ENCODE measurements at places on chromosomes 6 and 20. TPM values are rescaled to one million over a fixed set of nuclear protein-coding genes. Genes with fewer than 3 reads are reported as not detected.
A peak's percentile ranks its signal among the peaks of the same experiment; 100 is the strongest.

GRCh38 chr6:6131492-6132109 lies 124.9 kb upstream of the NRN1 start:
- no peaks in the 10 kb centered on the region for H3K4me1 ChIP-seq
- no peak overlapping the region for H3K4me3 ChIP-seq
- no peaks in the 10 kb centered on the region for H3K36me3 ChIP-seq
- peak; percentile 9 for DNase-seq
- H3K27me3 ChIP-seq = peaks cover 3% of the 10 kb centered on the region

DNA sequence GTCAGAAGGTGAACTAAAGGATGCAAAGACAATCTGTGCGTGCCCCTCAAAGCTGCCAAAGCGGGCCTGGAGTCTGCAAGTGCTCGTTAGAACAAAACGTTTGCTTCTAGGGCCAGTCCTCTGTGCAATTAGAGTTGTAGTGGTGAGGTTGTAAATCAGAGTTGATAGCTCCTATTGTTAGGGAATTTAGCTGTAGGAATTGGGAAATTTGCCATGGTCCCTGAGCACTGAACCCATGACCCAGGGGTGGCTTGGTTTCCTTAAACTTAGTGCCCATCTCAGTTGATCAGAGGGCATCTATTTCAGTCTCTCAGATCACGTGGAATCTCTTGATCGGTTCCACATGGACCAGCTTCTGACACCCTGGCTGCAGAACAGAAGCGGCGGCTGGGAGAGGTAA lies 18.8 kb upstream of the RPS6KA2 start:
- H3K36me3 ChIP-seq = no peaks in the 10 kb centered on the region
- no peak for DNase-seq
- H3K4me1 ChIP-seq = no peaks in the 10 kb centered on the region

- H3K27ac ChIP-seq = peak overlapping the region; percentile 97
- no peaks in the 10 kb centered on the region for H3K27me3 ChIP-seq
- DNase-seq = peak; percentile 59
- peaks cover 86% of the 10 kb centered on the region for H3K4me1 ChIP-seq
These were observed 5.6 kb downstream of the SMIM29 start for GRCh38 chr6:34243131-34243771.

- no peak for DNase-seq
- H3K27ac ChIP-seq = no peak overlapping the region
- peaks cover 12% of the 10 kb centered on the region for H3K27me3 ChIP-seq
- H3K4me3 ChIP-seq = no peak overlapping the region
These were observed 60.3 kb downstream of the BMP6 start for GRCh38 chr6:7786214-7786661.

DNA sequence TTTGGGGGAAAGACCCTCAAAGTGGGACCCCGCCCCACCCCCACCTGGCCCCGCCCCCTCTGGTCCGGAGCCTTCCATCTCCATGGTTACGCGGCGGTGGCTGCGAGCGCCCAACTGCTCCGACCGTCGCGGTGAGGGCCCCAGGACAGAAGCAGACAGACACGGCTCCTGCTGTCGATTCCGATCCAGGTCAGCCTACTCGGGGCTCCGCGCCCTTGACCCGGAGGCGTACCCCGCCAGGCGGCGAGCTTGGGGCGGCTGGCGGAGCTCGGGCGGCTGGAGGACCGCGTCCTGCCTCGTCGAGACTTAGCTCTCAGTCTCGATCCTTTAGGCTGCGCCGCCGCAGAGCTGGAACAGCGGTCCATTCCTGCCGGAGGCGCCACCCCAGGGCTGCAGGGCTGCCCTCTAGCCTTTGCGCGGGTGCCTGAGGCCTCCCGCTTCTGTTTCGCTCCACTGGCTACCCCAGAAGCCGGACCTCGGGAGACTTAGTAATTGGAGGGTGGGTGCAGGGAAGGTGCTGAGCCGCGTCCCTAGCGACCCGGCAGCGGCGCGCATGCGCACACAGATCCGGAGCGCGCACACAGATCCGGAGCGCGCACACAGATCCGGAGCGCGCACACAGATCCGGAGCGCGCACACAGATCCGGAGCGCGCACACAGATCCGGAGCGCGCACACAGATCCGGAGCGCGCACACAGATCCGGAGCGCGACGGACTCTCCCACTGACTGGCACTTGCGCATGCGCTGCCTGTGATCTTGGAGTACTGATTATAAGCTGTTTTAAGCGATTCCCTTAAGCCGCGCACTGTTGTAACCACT lies at the start of gene CFAP206:
Gene CFAP206, plus strand, starts transcription at position 72 of the 820 bp plus-strand sequence. CDS start 1,868 bp downstream, outside the sequence.
- H3K4me3 ChIP-seq = peak within 1 kb of the TSS; percentile 80
- DNase-seq = peak; percentile 84
- peaks cover 4% of the 10 kb centered on the region for H3K4me1 ChIP-seq
- H3K27me3 ChIP-seq = peaks cover 16% of the 10 kb centered on the region
- no peaks in the 10 kb centered on the region for H3K36me3 ChIP-seq
- H3K27ac ChIP-seq = no peak within 1 kb of the TSS

DNA sequence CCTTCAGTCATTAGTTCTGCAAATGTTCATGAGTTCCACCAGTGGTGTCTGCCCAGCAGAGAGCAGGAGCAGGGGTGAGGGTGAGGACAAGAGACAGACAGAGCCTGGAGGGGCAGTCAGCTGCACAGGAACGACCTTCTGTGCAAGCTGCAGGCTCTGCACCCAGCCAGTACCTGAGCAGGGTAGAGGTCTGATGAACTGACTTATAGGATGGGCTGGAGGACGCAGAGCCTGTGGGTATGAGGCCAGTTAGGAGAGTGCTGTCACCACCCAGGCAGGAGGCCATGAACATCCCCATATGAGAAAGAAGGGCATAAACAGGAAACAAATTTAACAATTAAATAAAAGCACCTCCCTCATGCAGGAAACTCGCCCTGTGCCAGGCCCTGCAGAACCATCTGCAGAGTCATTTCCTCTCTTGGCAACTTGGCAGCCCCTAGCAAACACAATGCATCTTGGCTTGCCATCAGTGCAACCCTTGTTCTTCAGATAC lies 17.9 kb downstream of the C6orf15 start:
- peaks cover 36% of the 10 kb centered on the region for H3K4me1 ChIP-seq
- no peak overlapping the region for H3K4me3 ChIP-seq
- peak; percentile 45 for DNase-seq
- H3K36me3 ChIP-seq = no peaks in the 10 kb centered on the region
- H3K27ac ChIP-seq = peak overlapping the region; percentile 88

- H3K36me3 ChIP-seq = no peaks in the 10 kb centered on the region
- no peak overlapping the region for H3K27ac ChIP-seq
- DNase-seq = no peak
- no peaks in the 10 kb centered on the region for H3K4me1 ChIP-seq
These were observed 19.5 kb upstream of the SIRT5 start for GRCh38 chr6:13554929-13555333.

SLC18B1 gene
- total RNA-seq = 7.0 TPM

DNA sequence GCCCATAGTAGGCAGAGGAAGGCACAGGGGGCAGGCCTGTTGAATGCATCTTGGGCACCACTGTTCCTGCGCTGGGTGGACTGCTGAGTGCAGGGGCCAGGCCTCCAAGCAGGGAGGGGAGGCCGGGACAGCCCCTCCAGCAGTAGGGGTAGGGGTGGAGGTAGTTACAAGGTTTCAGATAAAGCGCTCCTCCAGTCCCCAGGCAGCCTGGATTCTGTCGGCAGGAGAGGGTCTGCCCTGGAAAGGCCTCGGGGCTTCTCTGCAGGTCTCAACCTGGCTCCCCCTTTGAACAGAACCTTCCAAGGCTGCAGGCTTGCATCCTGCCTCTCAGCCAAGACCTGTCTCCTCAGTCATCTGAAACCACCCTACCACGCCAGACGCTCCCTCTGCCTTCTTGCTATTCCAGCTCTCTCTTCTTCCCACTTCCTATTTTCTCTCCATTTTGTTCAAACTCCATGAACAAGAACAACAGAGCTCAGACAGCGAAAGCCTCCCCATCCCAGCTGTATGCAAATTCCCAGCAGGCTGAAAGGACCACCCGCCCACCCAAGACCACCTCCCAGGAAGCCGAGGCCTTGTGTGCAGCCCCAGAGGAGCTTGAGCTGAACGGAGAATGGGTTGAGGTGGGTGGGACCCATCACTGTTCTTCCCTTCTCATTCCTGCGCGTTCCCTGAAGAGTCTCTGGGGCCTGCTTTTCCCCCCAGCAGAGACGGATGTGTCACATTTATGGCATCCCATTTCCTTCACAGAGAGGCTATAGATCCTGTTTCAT lies 1.4 kb downstream of the MLN start:
- no peak for DNase-seq
- no peak overlapping the region for H3K27ac ChIP-seq
- no peak overlapping the region for H3K4me3 ChIP-seq
- H3K36me3 ChIP-seq = no peaks in the 10 kb centered on the region
- H3K4me1 ChIP-seq = peaks cover 5% of the 10 kb centered on the region

DNA sequence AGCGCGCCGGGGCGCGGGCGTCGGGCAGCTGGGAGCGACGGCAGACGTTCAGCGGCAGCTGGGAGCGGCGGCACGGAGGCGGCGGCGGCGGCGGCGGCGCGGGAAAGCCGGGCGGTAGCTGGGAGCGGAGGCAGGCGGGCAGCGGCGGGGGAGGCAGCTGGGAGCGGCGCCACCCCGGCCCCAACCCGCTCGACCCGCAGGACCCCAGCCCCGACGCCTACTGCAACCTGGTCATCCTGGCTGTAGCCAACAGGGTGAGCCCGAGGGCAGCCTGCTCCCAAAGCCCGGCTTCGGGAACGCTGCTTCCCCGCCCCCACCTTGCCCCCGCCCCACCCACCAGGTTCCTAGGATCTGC lies 8.9 kb downstream of the CCM2L start:
- H3K36me3 ChIP-seq = no peaks in the 10 kb centered on the region
- H3K4me1 ChIP-seq = peaks cover 18% of the 10 kb centered on the region
- no peak for DNase-seq
- peak overlapping the region; percentile 53 for H3K4me3 ChIP-seq
- H3K27ac ChIP-seq = no peak overlapping the region
- peaks cover 63% of the 10 kb centered on the region for H3K27me3 ChIP-seq

GRCh38 chr6:156102129-156102528 lies 646.5 kb upstream of the NOX3 start:
- no peak overlapping the region for H3K4me3 ChIP-seq
- no peak overlapping the region for H3K27ac ChIP-seq
- peak; percentile 10 for DNase-seq
- H3K27me3 ChIP-seq = no peaks in the 10 kb centered on the region
- H3K4me1 ChIP-seq = no peaks in the 10 kb centered on the region

GRCh38 chr6:22294301-22294700 lies 2.5 kb downstream of the PRL start:
- H3K4me3 ChIP-seq = no peak overlapping the region
- no peak for DNase-seq
- H3K4me1 ChIP-seq = no peaks in the 10 kb centered on the region
- no peak overlapping the region for H3K27ac ChIP-seq
- no peaks in the 10 kb centered on the region for H3K36me3 ChIP-seq

DNA sequence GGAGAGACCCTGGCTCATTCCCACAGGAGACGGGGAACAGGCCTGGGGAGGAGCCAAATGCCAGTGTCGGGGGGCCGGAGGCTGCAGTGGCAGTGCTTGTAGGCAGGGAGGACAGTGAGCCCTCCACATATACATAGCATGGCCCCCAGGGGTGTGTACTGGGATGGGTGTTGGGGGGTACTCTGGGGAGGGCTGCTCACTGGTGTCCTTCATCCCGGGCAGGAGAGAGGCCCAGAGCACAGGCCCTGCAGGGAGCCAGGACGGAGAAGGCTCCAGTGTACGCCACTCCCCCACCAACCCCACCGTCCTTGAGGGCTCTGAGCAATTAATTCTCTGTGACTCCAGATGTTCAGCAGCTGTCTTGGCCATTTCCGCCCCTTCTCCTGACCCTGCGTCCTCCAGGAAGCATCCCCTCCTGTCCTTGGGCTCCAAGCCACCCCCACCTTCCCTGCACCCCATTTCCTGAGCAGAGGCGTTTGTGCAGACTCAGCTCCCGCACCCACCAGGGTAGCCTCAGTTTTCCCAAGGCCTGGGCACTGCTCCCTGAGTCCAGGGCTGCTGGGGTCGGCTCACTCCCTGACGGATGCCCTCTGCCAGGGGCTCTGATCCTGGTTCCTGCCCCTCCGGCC lies 3.4 kb upstream of the ABHD16B start:
- H3K27ac ChIP-seq = no peak overlapping the region
- no peak for DNase-seq
- H3K36me3 ChIP-seq = peaks cover 4% of the 10 kb centered on the region
- H3K27me3 ChIP-seq = no peaks in the 10 kb centered on the region

LPIN3 gene
- total RNA-seq = 0.87 TPM

GPR6 gene
- total RNA-seq = not detected

GFRAL gene
- not detected for total RNA-seq

EYA2 gene
- not detected for total RNA-seq

GRCh38 chr20:19562426-19562825 lies 195.6 kb upstream of the RIN2 start:
- no peak overlapping the region for H3K27ac ChIP-seq
- H3K36me3 ChIP-seq = no peaks in the 10 kb centered on the region
- H3K4me1 ChIP-seq = no peaks in the 10 kb centered on the region
- no peak overlapping the region for H3K4me3 ChIP-seq
- peaks cover 2% of the 10 kb centered on the region for H3K27me3 ChIP-seq
- DNase-seq = no peak

CRIP3 gene
- total RNA-seq = 2.2 TPM

- no peak overlapping the region for H3K4me3 ChIP-seq
- no peaks in the 10 kb centered on the region for H3K4me1 ChIP-seq
- no peak for DNase-seq
These were observed 40.2 kb upstream of the INSM1 start for GRCh38 chr20:20327746-20328145.

CLDN20 gene
- not detected for total RNA-seq

C20orf204 gene
- total RNA-seq = 4.7 TPM

DNA sequence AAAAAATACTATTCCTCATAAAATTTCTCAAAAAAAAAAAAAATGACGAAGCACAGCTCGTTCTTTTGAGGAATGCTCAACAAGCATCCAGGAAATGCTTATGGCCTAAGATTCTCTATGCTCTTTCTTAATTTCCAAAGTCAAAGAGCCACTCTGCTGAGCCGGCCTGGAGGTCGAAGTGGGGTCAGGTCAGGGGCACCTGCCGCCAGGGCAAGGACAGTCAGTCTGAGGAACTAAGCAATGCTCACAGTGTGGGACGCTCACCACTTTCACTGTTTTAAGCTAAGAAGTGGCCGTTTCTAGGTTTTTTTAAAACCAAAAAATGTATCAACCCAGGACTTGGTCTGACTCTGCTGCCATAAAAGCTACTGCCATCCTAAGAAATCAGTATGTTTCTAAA lies 17.3 kb downstream of the YTHDF1 start:
- peak overlapping the region; percentile 16 for H3K27ac ChIP-seq
- no peak overlapping the region for H3K4me3 ChIP-seq
- peaks cover 37% of the 10 kb centered on the region for H3K4me1 ChIP-seq

L3MBTL3 gene
- total RNA-seq = 13.5 TPM

DDO gene
- not detected for total RNA-seq

- H3K36me3 ChIP-seq = peaks cover 37% of the 10 kb centered on the region
- H3K4me3 ChIP-seq = peak overlapping the region; percentile 54
These were observed 1.1 kb upstream of the NECAB3 start for GRCh38 chr20:33675136-33675959.

GRCh38 chr20:21623781-21624094 lies 81.7 kb upstream of the PAX1 start:
- H3K4me3 ChIP-seq = no peak overlapping the region
- H3K4me1 ChIP-seq = no peaks in the 10 kb centered on the region
- no peak for DNase-seq
- peaks cover 8% of the 10 kb centered on the region for H3K27me3 ChIP-seq
- no peaks in the 10 kb centered on the region for H3K36me3 ChIP-seq
